ENCODE measurements at places on chromosomes 16 and 17.

GRCh38 chr17:32520104-32520701, 33.4 kb downstream of the CDK5R1 start:
- DNase-seq = no peak

GRCh38 chr16:57814896-57815295, 12.6 kb upstream of the KIFC3 start:
- no peak for DNase-seq

- DNase-seq = no peak
Observed at GRCh38 chr17:77285594-77286390, 145.0 kb downstream of the SEC14L1 start.

DNA sequence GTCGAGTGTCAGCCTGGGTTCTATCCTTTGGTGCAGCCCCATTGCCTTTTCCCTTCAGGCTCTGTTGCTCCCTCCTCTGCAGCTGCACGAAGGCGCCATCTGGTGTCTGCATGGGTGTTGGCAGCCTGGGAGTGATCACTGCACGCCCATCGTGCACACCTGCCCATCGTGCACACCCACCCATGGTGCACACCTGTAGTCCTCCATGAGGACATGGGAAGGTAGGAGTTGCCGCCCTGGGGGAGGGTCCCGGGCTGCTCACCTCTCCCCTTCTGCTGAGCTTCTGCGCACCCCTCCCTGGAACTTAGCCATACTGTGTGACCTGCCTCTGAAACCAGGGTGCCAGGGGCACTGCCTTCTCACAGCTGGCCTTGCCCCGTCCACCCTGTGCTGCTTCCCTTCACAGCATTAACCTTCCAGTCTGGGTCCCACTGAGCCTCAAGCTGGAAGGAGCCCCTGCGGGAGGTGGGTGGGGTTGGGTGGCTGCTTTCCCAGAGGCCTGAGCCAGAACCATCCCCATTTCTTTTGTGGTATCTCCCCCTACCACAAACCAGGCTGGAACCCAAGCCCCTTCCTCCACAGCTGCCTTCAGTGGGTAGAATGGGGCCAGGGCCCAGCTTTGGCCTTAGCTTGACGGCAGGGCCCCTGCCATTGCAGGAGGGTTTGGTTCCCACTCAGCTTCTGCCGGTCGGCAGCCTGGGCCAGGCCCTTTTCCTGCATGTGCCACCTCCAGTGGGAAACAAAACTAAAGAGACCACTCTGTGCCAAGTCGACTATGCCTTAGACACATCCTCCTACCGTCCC, 2.9 kb downstream of the CTRL start:
- no peak for DNase-seq

DNA sequence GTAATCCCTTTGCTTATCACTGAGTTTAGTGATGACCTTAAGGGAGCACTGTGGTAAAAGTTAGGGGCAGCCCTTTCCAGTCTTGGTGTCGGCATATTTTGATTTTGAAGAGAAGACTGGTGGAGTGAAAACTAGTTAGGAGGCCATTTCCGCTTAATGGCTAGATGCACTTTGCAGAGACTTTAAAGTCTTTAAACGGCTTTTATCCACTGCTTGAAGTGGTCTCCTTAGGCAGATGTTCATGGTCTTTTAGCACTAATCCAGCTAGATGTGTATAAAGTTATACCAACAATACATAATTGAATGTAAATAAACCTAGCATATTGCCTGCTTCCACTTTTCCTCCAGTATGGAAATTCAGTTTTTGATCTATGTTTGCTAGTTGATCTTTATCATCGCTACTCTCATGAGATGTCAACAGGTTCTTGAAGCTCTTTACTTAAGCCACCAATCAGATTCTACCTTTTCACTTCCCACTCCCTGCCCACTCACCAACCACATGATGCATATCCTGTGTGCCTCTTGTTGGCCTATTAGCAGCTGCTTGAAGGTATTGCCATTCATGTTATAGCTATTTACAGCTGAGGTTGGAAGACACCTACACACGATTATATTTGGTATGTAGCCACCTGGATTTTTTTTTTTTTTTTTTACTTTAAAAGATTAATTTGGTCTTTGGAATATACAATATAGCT, 132.0 kb downstream of the NLK start:
- no peak for DNase-seq

GRCh38 chr16:14035092-14035491, 36.0 kb upstream of the MRTFB start:
- no peak for DNase-seq

- DNase-seq = no peak
Observed at GRCh38 chr16:83224642-83225041, 583.1 kb upstream of the HSBP1 start.

DNA sequence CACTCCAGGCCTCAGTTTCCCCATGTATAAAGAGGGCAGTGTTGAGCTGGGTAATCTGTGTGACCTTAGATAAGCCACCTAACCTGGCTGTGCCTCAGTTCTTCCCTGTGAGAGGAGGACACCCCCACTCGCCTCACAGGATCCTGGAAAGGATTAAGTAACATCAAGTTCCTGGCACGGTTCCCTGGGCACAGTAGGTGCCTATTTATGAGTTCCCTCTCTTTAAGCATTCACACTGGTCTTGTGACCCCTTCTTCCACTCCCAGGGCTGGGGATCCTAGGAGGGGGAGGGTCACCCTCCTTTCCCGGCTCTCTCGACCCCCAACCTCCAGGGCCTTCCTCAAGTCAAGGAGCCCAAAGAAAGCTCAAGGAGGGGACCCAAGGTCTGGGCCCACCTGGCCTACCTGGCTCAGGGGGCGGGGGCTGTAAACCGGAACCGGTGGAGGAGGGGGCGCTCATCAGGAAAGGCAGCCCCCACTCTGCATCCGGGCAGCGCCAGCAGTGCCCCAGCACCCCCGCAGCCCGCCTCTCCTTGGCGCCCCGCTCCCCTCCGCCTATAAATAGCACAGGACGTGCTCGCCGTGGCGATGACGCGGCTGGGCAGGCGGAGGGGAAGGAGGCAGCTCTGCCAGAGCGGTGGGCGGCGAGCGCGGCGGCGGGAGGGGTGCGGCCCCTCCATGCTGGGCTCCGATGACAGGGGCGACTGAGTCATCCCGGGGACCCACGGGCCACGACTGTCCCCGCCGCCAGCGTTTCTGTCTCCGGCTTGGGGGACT, 9.4 kb downstream of the RPL19 start:
- no peak for DNase-seq

DNA sequence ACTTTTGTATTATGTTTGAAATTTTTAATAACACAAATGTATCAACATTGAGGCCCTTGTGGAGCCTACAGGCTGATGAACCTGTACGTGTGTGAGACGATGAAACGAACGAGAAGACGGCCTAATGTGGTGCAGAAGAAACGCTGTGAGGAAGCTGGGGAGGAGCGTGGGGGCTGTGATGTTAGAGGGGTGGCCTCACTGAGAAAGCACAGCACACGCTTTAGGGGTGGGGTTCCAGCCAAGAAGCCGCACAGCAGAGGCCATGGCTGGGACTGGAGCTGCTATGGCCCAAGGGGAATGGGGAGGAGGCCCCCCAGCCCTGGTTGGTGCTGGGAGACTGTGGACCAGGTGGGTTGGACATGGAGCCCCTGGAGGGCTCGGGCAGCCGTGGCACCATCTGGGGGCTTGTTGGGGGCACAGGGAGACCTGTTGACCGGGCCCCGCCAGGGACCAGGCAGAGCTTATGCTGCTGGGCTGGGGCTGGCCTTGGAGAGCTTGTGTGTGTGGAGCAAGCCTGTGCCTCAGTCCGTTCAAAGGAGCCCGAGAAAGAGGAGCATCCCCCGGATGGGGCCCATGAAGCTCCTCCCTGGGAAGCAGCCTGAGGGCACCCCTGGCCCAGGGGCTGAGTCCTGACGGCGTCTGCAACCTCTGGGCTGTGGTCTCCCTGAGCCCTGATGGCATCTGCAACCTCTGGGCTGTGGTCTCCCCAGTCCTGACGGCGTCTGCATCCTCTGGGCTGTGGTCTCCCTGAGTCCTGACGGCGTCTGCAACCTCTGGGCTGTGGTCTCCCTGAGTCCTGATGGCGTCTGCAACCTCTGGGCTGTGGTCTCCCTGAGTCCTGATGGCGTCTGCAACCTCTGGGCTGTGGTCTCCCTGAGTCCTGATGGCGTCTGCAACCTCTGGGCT, 44.7 kb downstream of the METRNL start:
- DNase-seq = no peak

GRCh38 chr17:54324813-54325212, 502.1 kb downstream of the KIF2B start:
- DNase-seq = no peak

- no peak for DNase-seq
Observed at GRCh38 chr16:83532634-83533033, 275.1 kb upstream of the HSBP1 start.

DNA sequence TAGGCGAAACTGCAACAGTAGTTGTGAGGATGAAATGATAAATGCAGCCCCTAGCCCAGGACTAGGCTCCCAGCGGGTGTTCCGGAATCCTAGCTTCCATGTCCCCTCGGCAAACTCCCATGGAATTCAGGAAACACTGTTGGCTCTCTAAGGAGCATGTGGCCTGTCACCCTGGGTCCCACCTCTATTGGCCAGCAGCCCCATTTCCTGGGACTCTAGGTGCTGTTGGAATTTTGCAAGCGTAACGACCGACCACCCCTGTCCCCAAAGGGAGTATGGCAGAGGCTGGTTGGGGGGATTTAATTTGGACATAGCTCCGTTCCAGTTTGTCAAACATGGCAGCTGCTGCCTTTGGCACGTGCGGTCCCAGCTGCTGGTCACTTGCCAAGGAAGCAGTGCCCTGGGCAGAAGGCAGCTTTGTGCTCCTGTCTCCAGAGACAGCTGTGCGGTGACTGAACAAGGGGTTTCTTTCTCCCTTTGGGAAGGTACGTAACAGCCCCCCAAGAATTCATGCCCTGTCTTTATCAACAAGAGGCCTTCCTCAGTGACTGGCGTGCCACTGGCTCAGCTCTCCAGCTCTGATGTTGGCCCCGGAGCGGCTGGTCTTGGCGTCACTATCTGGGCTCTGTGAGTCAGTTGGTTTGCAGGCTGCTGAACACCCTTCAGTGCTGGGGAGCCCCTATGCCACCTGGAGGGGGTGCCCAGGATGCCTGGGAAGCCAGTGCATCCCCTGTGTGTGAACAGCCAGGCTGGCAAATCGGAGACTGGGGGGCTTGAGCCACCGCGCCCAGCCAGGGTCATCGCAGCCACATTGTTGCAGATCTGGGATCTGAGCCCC, 235.2 kb upstream of the TNRC6C start:
- peak; percentile 29 for DNase-seq

DNA sequence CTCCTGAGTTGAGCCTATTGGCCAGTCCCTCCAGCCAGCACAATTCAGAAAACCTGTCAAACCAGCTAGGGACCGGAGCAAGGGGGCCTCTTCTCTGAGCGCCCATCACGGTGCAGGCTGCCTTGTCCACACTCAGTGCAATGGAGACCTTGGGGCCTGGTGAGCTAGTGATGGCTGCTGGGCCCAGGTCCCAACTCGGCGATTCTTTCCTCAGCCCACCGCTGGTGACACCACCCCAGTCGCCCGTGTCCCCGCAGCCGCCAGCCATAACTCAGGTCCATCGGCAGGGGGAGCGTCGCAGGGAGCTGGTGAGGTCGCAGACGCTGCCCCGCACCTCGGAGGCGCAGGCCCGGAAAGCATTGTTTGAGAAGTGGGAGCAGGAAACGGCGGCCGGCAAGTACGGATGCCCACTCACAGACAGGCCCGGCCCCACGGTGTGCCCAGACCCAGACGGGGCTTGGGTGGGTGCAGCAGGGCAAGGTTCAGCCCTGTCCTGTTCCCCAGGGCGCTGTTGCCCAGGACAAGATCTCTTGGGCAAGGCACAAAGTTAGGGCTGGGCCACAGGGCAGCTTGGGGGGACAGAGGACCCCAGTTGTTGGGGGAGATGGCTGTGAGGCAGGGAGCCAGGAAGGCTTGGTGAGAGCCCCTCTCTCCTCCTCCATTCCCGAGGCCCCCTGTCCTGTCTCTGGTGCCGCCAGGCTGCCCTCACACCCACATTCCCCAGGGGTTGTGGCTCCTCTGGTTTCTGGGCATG, 10.8 kb downstream of the SMTNL2 start:
- no peak for DNase-seq

DNA sequence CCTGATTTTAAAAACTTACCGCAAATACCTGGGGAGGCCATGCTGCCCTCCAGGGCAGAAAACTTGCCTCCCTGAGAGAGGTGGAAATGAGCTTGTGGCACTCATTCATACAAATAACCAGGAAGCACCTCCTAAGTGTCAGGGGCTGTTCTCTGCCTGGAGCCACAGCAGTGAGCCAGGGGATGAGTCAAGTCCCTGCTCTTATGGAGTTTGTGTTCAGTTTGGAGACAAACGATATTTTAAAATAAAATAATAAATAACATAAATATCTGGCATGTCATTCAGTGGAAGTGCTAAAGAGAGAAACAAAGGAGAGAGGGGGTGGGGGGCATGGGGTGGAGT, 313.8 kb downstream of the C16orf95 start:
- no peak for DNase-seq

DNA sequence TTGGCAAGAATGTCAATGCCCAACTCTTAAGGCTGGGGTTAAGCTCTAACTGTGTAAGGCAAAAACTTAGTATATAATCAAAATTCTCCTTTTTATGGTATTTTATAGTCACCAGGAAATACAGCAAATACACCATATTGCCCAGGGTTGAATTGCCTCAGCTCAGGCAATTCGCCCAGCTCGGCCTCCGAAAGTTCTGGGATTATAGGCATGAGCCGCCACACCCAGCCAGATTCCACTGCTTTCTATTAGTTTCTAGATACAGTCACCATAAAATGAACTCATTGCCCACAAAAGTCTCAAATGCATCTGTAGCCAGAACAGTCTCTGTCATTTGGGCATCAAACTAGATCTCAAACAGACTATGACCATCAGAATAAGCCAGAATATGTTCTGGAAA, 238.7 kb upstream of the TOX3 start:
- DNase-seq = no peak

GRCh38 chr16:57940382-57940966, 30.5 kb downstream of the CNGB1 start:
- no peak for DNase-seq

DNA sequence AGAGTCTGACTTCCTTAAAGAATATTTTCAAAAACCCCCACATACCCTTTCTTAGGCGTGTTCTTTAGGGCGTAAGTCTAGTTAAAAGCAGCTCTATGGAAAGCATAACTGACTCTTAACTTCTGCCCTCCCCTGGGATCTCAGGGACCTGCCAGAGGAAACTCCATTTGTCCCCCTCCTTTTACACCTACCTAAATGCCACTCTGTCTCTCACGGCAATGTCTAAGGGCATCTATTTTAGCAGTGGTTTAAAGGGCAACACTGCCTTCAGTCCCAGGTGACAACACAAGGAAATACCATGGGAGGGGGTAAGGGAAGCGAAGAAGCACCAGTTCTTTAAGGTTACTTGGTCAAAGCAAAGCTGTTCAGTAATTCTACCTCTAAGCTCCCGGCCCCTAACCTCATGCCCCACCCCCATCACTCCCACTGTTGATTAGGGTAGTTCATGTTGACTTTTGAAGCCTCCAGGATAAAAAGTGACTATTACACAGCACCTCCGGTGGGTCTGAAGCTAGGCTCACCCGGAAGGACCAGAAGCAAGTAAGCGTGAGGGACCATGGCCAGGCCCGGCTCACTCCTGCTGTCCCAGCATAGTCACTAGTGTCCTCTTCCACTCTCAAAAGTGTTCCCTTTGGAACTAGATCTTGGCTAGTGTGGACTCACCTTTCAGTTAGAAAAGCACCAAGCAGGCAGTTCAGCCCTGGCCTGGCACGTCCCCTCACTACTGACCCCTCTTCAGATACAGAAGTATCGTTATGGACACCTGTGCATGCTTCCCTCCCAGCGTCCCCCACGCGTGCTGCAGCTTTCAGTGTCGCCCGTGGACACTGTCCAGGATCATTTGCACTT, 47.1 kb downstream of the CYTH1 start:
- DNase-seq = no peak

GRCh38 chr17:10069301-10069700, 129.1 kb downstream of the GAS7 start:
- no peak for DNase-seq
